Stimulated activated CD4-positive, alpha-beta T cell treated with anti-CD3 and anti-CD28 coated beads, Interleukin-1b, Interleukin-23, amount 100 ng/mL, for 1 hour (primary cell): ENCODE measurements at places on chromosomes 5 and 9.

DNA sequence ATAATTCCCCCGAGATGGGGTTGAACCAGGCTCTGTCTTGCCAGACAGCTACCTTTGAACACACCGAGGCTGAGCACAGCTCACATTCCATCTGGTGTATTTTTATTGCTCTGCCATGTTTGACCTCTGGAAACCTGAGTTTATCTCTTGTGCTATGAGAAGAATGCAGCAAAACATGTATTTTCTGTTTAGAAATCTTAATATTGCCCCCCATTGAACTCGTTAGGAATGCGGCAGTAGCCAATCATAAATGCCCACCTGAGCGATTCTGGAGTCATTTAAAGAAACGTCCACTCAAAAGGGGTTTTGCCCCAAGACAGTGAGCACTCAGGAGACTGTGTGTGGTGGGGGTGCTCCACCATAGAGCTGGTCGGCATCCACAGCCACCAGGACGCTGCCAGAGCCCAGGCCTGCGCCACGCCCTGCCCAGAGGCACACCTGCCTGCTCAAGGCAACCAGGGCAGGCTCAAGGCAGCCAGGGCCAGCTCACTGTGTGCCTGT is 26.9 kb downstream of the FGD3 start:
- no peak for DNase-seq

GRCh38 chr9:81649475-81650240 is 39.7 kb downstream of the TLE1 start:
- DNase-seq = no peak

- DNase-seq = no peak
Measured at GRCh38 chr5:141359790-141360426, at the start of gene PCDHGB2. Gene PCDHGB2 (plus strand): TSS chr5:141359994. CDS start chr5:141360136, 142 bp downstream.

GRCh38 chr5:1685066-1685465 is 114.6 kb downstream of the MRPL36 start:
- no peak for DNase-seq

- no peak for DNase-seq
Measured at GRCh38 chr5:127506616-127507015, 10.8 kb upstream of the PRRC1 start.

- DNase-seq = no peak
Measured at GRCh38 chr5:5772202-5772601, 349.7 kb downstream of the ICE1 start.

DNA sequence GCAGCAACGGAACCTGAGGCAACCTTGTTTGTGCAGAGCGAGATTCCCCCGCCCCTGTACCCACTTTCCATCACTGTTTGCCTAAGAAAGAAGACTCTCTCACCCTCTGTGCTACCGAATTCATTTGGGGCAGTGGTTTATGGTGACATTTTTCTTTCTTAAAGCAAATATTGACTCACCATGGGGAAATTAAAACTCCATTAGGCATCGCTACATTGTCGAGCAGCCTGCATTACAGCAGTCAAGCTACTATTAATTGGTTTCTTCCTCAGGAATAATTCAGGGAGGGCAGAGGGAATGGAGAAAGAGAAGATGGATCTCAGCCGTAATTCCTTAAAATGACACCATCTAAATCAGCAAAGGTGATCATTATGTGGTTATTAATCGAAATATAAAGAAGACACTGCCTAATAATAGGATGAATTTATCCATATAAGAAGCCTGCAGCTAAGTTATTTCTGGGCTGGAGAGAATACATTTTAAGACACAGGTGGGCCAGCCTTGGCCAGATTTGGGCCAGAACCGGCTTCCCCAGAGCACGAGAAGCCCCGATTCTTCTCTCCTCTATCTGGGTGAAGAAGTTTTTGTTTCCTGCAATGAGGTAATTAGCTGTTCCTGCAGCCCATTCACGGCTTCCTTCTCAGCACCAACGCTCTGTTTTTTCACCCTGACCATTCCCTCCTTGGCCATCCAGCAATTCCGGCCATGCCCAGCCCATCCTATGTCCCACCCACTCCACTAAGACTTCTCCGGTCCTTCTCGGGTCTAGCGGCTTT is 16.8 kb downstream of the CFAP77 start:
- no peak for DNase-seq

DNA sequence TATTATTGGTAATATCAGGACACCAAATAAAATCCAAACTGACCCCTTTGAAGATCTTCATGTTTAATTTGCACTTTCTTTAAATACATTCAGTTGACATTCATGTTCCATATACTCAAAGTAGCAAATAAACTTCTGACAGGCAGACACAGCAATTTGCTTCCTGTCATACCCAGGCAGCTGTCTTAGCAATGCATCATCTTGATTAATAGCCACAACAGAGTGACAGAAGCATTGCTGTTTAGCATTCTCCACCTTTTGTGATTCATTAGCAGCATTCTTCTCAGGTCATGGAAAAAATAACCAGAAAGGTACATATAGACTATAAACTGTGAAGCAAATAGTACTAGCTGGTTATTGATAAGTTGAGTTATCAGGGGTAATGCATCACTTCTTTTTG is 366.8 kb downstream of the CYLC2 start:
- no peak for DNase-seq

- no peak for DNase-seq
Measured at GRCh38 chr5:86833868-86834267, 216.1 kb downstream of the COX7C start.

DNA sequence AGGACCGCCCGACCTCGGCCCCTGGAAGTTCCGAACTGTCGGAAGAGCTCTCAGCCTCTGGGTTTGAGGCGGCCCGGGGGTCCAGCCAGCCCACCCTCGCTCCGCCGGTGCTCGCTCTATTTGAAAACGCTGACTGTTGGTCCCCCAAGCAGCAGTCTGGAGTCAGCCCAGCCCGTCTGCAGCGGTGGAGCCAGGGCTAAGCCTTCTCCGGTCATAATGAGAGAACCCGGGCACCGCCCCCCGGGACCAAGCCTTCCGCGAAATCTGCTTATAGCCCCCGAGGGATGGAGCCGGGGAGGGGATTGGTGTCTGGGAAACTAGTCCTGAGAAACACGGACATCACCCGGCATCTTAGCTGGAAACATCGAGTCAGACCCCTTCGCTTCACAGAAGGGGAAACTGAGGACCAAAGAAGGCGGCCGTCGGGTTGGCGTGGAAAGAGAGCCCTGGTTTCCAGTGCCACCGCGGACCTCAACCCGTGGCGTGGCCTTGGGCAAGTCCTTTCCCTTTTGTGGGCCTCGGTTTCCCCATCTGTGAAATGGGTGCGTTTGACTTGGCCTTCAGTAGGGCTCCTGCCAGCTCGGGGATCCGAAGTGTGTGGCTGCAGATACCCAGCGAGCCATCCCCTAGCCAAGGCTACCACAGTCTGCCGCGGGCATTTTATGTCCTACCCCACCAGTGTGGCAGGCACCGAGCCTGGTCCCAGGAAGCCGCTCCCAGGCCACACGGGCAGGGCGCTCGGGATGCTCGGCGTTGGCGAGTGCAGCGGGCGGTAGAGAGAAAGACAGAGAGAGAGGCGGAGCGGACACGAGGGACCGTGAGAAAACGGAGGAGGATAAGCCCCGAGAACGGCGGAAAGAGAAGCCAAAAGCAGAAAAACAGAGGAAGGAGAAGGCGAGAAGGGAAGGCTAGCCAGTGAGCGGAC is 857 bp downstream of the ADAM19 start:
- no peak for DNase-seq

DNA sequence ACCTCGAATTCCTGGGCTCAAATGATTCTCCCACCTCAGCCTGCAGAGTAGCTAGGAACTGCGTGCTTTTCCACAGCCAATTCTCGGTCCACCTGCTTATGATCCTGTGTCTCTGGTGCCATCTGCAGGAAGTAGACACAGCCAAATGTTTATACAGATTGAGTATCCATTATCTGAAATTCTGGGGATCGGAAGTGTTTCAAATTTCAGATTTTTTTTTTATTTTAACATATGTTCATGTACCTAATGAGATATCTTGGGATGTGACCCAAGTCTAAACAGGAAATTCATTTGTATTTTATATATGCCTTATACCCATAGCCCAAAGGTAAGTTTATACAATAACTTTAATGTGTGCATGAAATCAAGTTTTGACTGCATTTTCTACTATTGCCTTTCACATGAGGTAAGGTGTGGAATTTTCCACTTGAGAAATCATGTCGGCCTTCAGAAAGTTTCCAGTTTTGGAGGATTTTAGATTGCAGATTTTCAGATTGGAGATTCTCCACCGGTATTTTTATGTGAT is 89.5 kb downstream of the ESM1 start:
- DNase-seq = no peak

GRCh38 chr9:130276121-130276520 is 10.6 kb downstream of the HMCN2 start:
- DNase-seq = no peak

DNA sequence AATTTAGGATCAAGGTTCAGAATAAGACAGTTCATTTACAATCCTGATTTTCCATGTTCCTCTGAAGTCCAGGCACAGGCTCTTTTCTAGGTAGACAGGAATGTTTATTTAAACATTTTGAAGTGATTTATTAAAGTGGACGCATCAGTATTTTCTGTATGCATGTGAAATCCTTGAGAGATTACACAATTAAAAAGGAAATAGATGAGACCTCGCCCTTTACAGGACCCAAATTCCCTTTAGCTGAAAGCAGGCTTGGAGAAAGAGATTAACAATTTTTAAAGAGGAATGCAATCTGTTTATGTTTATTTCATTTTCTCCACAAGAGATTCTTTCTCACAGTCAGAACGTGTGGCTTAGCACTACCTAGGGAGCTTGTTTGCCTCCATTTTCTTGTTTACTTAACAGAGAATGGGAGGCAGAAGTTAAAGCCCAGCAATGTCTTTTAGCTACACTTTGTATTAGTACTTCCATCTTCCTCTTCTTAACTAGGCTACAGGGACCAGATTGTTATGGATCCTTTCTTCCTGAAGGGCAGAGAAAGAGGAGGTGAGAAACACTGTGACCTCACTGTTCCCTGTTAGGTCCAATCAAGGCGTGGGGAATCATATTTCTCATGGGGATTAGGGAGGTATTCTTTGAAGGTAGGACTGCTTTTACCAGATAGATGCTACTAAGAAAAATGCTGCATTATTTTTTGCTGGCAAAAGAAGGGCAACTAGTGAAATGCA is 416.0 kb downstream of the SH3GL2 start:
- no peak for DNase-seq

- no peak for DNase-seq
Measured at GRCh38 chr5:136053336-136054141, 24.8 kb downstream of the TGFBI start.

- DNase-seq = no peak
Measured at GRCh38 chr9:34658461-34658860, 4.0 kb downstream of the CCL27 start.

DNA sequence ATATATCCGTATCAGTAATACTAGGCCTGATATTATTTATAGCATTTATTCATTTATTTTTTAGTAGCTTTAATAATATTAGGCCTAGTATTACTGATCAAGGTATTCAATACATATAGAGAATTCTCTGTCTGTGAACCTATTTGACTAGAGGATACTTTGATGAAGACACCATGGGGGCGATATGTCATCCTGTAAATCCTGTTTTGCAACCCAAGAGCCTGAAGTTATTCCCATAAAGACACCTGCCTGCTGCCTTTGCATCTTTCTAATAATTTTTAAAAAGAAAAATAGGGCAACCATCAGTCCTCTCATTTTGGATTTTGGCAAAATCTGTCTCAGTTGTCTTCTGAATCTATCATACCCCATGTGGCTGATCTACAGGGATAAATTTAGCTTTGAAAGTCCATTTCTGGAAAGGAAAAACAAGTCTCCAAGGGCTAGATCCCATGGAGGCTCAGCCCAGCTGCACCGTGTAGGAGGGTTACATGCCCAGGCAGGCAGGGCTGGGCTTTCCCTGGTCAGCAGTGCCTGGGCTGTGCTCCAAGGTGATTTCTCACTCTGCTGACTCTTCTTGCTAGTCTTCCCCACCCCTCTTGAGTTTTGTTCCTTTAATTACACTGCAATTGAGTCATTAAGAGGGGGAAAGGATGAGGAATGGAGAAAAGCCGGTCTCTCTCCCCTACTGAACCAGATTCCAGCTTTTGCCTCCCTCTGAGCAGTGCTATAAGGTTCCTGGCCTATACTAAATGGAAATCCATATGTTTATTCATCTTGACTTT is 169.0 kb downstream of the TRIM32 start:
- DNase-seq = no peak

DNA sequence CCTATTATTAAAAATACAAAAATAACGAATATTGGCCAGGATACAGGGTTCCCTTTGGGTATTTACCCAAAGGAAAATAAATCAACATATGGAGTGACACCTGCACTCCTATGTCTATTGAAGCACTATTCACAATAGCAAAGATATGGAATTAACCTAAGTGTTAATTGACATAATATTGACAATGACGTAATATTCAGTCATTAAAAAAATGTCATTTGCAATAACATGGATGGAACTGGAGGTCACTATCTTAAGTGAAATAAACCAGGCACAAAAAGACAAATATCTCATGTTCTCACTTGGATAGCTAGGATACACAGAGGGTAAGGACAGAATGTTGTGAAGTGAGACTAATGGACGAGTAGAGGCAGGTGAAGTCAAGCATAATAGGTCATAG is 326.3 kb upstream of the PTGER4 start:
- DNase-seq = no peak

DNA sequence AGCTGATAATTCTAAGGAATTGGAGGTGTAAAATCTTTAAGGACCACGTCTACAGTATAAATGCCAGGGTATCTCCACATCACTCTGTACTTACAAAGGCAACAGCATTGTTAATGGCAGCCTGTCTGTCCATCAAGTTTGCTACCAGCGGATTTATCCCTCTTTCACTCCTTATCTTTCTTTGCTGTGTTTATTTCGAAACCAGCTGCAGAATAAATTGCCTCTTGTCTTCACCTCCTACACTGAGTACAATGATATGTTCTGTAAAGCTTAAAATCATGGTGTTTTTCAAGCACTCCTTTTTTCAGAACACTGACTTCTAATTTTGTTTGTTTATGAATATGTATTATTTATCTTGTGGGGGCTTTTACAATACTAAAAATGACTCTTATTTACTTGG is 1088.1 kb downstream of the NR2F1-AS1 start:
- no peak for DNase-seq

- no peak for DNase-seq
Measured at GRCh38 chr5:147017191-147017590, 138.6 kb upstream of the PPP2R2B start.

- no peak for DNase-seq
Measured at GRCh38 chr5:132435886-132436285, 54.7 kb downstream of the IRF1 start.

DNA sequence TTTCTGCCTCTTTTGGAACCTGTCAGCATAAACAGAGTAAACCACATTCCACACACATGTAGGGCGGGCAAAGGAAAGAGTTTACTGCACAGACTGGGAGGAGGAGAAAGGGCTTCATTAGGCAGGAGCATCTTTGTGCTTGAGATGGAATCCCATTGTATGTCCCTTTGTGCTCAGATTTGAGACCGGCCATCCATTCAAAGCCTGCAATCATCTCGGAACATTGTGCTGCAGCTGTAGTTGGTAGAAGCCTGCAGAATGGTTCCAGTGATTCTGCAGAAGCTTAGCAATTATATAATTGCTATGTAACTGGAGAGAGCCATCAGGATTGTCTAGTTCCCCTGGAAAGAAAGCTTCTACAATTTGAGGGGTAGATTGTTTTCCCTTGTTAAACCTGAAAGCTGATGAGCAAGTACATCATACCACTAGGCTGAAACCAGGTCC is 16.5 kb downstream of the ZNF462 start:
- DNase-seq = no peak
